ENCODE measurements at places on chromosomes 3 and 15.

GRCh38 chr15:80199366-80199765, 46.6 kb downstream of the FAH start:
- DNase-seq: no peak

DNA sequence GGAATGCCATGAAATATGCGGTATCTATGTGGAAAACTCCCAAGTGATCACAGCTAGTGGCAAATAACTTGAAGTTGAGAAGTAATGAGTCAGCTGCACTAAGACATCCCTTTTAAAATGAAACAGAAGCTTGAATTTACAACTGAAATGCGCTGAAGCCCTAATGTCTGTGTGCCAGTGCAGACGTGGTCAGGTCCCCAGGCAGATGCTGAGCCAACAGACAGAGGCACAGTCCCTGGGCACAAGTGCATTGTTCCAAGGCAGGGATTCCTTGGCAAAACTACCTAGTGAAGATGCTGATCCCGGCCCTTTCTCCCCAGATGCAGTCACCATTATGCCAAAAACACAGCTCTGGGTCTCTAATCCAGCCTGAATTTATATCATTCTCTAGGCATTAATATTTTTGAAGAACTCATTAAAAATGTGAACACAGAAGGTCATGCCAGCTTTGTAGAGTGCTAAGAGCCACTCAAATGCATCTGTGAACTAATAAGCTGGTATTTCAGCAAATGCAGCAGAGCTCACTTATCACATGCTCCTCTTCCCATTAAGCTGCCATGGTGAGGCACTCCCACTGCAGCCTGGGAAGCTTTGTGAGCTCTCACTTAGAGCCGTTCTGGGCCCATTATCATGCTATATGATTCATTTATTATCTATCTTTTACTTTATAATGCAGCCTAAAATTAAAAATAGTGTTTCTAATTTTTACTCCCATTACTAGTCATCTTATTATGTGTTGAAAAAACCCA, 200.1 kb downstream of the GABRB3 start:
- no peak for DNase-seq

DNA sequence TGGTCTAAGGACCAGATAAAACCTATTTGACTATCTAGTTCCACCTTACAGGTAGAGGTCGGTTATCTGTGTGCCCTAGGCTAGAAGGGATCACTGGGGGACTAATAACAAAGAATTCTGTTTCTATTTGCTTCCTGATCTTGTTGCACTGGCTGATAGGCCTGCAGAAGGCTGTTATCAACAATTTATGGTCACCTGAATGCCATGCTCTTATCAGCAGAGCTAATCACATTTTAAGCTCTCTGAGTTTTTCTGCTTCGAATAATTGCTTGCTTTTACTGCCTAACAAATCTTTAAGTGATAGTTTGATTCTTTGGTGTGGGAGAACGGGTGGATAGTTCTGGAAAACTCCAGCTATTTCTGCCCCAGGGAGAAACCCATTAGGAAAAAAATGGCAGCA, 263.1 kb downstream of the PDZRN3 start:
- DNase-seq: no peak

- DNase-seq: no peak
Observed at GRCh38 chr3:61862614-61863289, 301.4 kb downstream of the PTPRG start.

- no peak for DNase-seq
Observed at GRCh38 chr3:31871939-31872507, 109.0 kb downstream of the OSBPL10 start.

- no peak for DNase-seq
Observed at GRCh38 chr3:3804560-3804959, 5.3 kb downstream of the LRRN1 start.

- DNase-seq: no peak
Observed at GRCh38 chr15:27449941-27450340, 479.0 kb downstream of the GABRG3 start.

DNA sequence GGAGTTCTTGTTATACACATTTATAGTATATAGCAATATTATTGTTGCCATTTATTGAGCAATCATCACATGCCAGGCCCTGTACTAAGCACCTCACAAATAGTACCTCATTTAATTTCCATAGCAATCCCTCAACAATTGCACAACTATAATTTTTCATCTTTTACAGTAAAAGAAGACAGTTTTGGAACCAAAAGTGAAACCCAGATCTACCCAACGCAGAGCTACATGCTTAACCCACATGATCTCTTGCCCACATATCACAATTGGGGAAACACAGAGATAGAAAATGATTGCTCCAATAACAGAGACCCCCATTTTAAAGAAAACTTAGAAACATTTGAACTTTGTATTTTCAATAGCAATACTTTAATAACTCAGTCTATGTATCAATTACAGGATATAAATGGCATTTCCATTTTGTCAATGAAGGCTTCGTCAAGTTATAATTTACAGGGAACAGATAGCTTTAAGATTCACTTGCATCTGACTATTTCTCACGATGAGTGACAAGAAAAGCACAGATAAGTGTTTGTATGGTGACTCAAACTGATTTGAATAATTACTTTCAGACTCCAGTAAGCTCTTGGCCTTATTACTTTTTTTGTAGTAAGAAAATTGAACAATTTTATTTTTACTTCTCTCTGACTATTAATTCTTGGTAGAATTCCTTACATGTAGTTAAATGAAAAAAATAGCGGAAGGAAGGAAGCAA, 38.7 kb upstream of the CCDC50 start:
- DNase-seq: no peak

GRCh38 chr15:69421498-69421897, 7.3 kb downstream of the KIF23 start:
- DNase-seq: no peak

GRCh38 chr15:52780172-52780980, 9.8 kb downstream of the ONECUT1 start:
- peak; percentile 67 for DNase-seq

DNA sequence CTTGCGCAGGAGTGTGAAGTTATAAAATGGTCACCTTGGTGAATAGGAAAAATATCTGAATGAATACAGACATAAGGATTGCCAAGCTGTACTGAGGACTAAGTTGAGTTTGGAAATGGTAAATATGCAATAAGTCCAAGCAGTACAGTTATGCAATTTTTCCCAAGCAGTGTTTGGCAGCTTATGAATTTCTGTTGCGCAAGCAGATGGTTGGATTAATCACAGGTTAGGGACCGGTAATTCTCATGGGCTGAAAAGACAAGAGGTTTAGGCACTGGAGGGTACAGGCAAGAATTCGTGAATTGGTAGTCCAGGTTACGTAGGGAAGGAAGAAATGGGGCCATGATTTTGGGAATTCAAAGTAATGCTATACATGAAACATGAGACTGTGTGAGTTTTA, 210.3 kb downstream of the RAP2B start:
- no peak for DNase-seq

- DNase-seq: no peak
Observed at GRCh38 chr3:126021702-126022101, 52.7 kb downstream of the ROPN1B start.

DNA sequence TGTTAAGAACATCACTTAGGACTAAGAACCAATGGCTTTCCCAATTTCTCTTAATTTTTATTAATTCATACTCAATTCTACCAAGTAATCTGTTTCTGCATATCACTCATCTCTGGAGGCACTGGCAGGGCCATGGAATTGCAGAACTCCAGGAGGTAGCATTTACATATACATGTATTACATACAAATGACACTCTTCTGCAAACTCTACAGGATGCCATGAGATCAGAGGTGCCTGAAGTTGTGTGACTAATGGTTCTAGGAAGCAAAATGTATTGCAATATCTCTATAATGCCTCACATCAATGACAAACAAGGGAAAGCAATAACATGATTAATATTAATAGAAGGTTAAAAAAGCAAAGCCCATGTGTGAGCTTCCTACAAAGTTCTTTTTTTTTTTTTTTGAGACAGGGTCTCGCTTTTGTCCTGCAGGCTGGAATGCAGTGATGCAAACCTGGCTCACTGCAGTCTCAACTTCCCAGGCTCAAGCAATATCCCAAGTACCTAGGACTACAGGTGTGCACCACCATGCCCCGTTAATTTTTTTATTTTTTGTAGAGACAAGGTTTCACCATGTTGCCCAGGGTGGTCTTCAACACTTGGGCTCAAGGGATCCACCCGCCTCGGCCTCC, 33.0 kb downstream of the DENND6A start:
- no peak for DNase-seq

DNA sequence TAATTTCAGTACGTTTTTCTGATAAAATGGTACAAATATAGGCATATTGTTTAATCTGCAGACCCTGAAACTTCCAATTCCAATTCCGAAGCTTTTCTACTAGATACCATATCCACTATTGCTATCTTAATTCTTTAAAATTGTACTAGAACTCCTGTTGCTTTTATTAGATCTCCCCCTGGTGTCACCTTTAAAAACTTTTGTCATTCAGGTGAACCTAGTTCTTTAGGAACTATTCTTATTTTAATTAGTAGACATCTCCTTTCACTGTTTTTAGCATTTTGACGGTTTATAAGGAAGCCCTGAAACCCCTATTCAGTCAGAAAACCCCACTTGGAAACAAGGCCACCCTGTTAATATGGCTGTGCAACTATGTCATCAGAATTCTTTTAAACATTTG, 22.3 kb downstream of the C2CD4B start:
- DNase-seq: no peak

DNA sequence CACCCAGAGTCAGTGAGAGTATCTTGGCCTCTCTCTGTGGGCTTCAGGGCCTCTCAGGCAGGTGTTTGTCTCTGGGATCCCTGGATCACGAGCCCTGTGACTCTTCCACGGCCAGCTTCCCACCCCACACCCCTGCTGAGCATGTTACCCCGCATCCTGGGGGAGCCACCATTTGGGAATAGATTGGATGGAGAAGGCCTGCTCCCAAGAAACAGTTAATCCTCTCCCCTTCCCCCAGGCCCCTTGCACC, 15.5 kb upstream of the SRP14 start:
- no peak for DNase-seq

GRCh38 chr3:9036404-9037131, 73.3 kb upstream of the RAD18 start:
- DNase-seq: no peak

GRCh38 chr3:149881879-149882278, 68.9 kb downstream of the RNF13 start:
- DNase-seq: no peak

GRCh38 chr15:52689562-52689961, 10.4 kb upstream of the ATOSA start:
- no peak for DNase-seq

GRCh38 chr3:116776880-116777785, 67.6 kb downstream of the TUSC7 start:
- DNase-seq: no peak

GRCh38 chr15:73295630-73296286, 73.0 kb downstream of the HCN4 start:
- DNase-seq: no peak

- DNase-seq: no peak
Observed at GRCh38 chr3:66411474-66411873, 89.3 kb downstream of the LRIG1 start.

GRCh38 chr3:39176025-39176714, 16.2 kb downstream of the XIRP1 start:
- DNase-seq: no peak

- DNase-seq: no peak
Observed at GRCh38 chr3:137222736-137223225, 265.0 kb downstream of the IL20RB start.

- DNase-seq: no peak
Observed at GRCh38 chr3:87041191-87041590, 50.2 kb upstream of the VGLL3 start.

GRCh38 chr3:111667621-111668239, 72.6 kb upstream of the ZBED2 start:
- DNase-seq: peak; percentile 38

- DNase-seq: no peak
Observed at GRCh38 chr3:3125977-3126376, 763 bp upstream of the TRNT1 start.

GRCh38 chr15:67145312-67145610, 79.9 kb downstream of the SMAD3 start:
- no peak for DNase-seq

DNA sequence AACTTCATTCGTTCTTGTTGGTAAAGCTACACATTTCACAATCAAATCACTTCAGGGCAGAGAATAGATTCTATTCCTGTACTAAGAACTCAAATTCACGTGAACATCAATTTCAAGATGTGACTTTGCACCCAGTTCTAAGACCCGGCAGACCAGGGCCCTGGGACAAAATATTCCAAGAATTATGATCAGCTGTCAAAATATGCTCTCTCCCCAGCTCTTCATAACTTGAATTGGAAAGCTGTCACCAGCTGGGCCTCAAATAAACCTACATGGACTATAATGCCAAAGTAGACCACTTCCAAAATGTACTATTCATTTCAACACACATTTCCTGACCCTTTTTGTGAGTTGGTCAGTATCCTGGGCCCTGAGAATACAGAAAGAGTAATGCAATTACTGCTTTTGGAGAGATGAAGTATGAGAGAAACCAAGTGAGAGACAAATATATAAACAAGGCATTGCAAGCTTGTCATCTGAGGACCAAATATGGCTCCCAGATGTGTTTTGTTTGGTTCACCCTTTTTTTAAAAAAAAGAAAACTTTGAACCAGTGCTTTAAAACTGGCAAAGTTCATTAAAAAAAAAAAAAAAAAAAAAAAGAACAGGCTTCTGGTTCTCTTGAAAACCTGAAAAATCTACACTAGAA, 14.9 kb downstream of the MAGI1 start:
- no peak for DNase-seq

- DNase-seq: no peak
Observed at GRCh38 chr3:182568261-182568660, 225.0 kb upstream of the ATP11B start.

DNA sequence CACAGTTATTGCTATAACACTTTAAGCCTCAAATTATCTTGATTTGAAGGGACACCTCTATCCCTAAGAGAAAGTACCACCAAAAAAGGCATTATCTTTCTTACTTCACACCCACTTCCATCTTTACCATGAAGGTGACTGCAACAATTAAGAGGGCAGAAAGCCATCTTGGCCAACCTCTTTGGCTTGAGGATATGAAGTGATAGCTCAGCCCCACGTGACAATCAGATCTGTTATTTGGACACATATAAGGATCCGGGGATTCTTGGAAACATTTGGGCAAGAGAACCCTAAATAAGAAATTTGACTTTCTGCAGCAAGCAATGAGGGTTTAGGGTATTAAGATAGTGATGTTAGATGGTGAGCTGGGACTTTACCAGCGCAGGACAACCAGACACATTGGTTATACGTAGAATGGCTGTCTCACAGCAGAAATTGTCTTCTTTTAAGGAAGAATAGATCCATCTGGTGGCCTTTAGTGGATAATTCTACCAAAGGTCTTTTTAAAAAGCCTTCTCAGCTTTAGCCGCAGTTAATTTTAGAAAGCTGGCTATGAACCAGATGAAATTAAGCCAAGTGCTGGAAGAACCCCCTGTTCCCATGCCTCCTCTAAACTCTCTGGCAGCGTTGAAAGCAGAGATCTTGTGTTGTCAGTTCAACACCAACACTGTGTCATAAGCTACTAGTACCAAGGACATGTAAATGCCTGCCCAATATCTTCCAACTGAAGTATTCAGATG, 12.3 kb downstream of the HCLS1 start:
- no peak for DNase-seq

- no peak for DNase-seq
Observed at GRCh38 chr3:172466553-172467130, 18.4 kb upstream of the GHSR start.

GRCh38 chr3:146638718-146639117, 33.6 kb upstream of the PLSCR5 start:
- no peak for DNase-seq

GRCh38 chr3:107421170-107421792, 44.0 kb downstream of the CCDC54 start:
- no peak for DNase-seq

Data from stimulated activated CD4-positive, alpha-beta T cell treated with anti-CD3 and anti-CD28 coated beads, Interleukin-2, amount 100 ng/mL, for 48 hours (primary cell).